ENCODE measurements at places on chromosomes 1 and 21. TPM values are rescaled to one million over a fixed set of nuclear protein-coding genes. Genes with fewer than 3 reads are reported as not detected.

The SPRR1A gene
- total RNA-seq: not detected

The RNF223 gene
- 0.08 TPM for total RNA-seq

The MINDY1 gene
- 15.8 TPM for total RNA-seq

The DCDC2B gene
- total RNA-seq: not detected

The FOXD3 gene
- 0.80 TPM for total RNA-seq

The SELL gene
- 0.31 TPM for total RNA-seq

The PROK1 gene
- total RNA-seq: not detected

The SYT6 gene
- not detected for total RNA-seq

Measured in Panc1 (cell line).